ENCODE measurements at places on chromosomes 2 and 18. TPM values are rescaled to one million over a fixed set of nuclear protein-coding genes. Genes with fewer than 3 reads are reported as not detected.

Gene MOGAT1
- total RNA-seq: not detected

Gene UGT1A10
- not detected for total RNA-seq

DNA sequence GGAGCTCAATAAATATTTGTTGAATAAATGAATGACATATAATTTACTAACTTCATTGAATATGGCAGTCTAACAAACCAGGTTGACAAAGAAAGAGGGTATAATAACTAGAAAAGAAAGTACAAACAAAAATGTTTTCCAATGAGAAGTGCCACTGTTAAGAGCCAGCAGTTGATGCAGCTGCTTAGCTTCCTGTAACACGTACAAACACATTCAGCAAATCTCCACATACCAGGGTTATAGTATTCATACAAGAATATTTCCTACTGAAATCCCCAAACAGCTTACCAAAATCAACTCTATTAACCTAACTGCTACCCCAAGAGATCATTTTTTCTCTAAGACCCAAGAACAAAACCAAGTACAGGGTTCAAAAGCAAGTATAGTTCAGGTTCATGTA is 77.7 kb downstream of the THADA start:
- no peak for DNase-seq

- no peak for DNase-seq
These were observed at the start of gene COLEC11 for GRCh38 chr2:3594493-3595281. COLEC11 (plus strand) TSS chr2:3595112; CDS start chr2:3604341, 9,229 bp downstream.

GRCh38 chr2:165155152-165155551 is 48.7 kb downstream of the SCN3A start:
- DNase-seq: no peak

- no peak for DNase-seq
These were observed 212.5 kb upstream of the SMAD2 start for GRCh38 chr18:48142994-48143393.

- DNase-seq: no peak
These were observed 81.1 kb upstream of the OTOF start for GRCh38 chr2:26559044-26559405.

GRCh38 chr2:128300151-128301020 is 18.3 kb downstream of the HS6ST1 start:
- DNase-seq: no peak

GRCh38 chr2:232984451-232985207 is 28.4 kb downstream of the NGEF start:
- no peak for DNase-seq

Data from HFFc6 (cell line).